T-cell (primary cell): ENCODE measurements at places on chromosomes 1 and 21. TPM values are rescaled to one million over a fixed set of nuclear protein-coding genes. Genes with fewer than 3 reads are reported as not detected.

The LCE2C gene
- not detected for total RNA-seq

The VSIG8 gene
- total RNA-seq, result not detected

The MMEL1 gene
- 1.0 TPM for total RNA-seq

The LEFTY1 gene
- total RNA-seq, result 0.63 TPM

The PCBP3 gene
- 2.8 TPM for total RNA-seq

DNA sequence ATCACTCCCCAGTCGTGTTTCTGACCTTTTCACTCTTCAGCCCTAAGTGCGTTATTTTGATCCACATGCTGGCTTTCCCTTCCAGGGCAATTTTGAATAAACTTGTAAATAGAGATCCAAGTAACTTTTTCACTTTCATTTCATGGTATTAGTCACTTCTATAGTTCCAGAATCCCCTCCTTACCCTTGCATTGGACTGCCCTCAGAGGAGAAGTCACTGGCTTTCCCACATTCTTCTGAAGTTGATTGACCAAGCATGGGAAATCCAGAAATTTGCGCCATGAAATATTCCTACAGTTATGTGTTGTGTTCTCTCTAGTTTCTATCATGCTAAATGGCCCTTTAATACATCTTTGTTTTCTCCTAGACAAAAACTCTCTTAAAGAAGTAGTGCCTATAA lies 177.3 kb upstream of the GORAB start:
- no peaks in the 10 kb centered on the region for H3K36me3 ChIP-seq
- no peaks in the 10 kb centered on the region for H3K4me1 ChIP-seq
- no peaks in the 10 kb centered on the region for H3K27me3 ChIP-seq
- H3K27ac ChIP-seq, result no peak overlapping the region
- DNase-seq, result no peak

- no peak for DNase-seq
- H3K27me3 ChIP-seq, result no peaks in the 10 kb centered on the region
- no peak overlapping the region for H3K27ac ChIP-seq
- no peaks in the 10 kb centered on the region for H3K36me3 ChIP-seq
- no peak overlapping the region for H3K4me3 ChIP-seq
These were observed 20.9 kb downstream of the BATF3 start for GRCh38 chr1:212678456-212679410.

- H3K4me3 ChIP-seq, result no peak overlapping the region
- H3K27me3 ChIP-seq, result no peaks in the 10 kb centered on the region
- H3K27ac ChIP-seq, result no peak overlapping the region
- H3K36me3 ChIP-seq, result no peaks in the 10 kb centered on the region
- H3K4me1 ChIP-seq, result no peaks in the 10 kb centered on the region
These were observed 122.2 kb upstream of the TMEM51 start for GRCh38 chr1:15031251-15031933.

- no peaks in the 10 kb centered on the region for H3K36me3 ChIP-seq
- no peaks in the 10 kb centered on the region for H3K27me3 ChIP-seq
- no peak overlapping the region for H3K4me3 ChIP-seq
- DNase-seq, result no peak
- no peaks in the 10 kb centered on the region for H3K4me1 ChIP-seq
- no peak overlapping the region for H3K27ac ChIP-seq
These were observed 274.9 kb upstream of the ADGRL4 start for GRCh38 chr1:79281442-79281841.

- no peak for DNase-seq
- no peaks in the 10 kb centered on the region for H3K4me1 ChIP-seq
- no peaks in the 10 kb centered on the region for H3K27me3 ChIP-seq
- peak overlapping the region; percentile 28 for H3K4me3 ChIP-seq
- H3K27ac ChIP-seq, result no peak overlapping the region
These were observed 37.3 kb downstream of the OBSCN start for GRCh38 chr1:228245111-228245510.

DNA sequence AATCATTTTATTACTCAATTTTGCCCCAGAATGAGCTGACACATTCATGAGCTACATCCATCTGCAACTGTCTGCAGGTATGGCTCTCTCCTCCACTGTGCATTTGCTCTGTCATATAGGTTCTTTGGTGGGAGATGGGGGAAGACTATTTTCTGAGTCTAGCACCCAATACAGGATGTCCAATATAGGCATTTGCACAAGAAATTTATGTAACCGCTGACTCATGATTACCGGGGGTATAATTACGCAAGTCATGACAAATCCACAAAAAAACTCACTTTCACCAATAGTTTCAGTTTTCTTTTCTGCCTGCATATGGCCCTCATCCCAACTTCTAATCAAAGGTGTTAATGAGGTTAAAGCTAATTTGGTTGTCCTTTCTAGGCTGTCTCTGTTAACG lies 17.5 kb upstream of the VSIG8 start:
- peaks cover 6% of the 10 kb centered on the region for H3K4me1 ChIP-seq
- DNase-seq, result no peak
- H3K36me3 ChIP-seq, result no peaks in the 10 kb centered on the region
- H3K27ac ChIP-seq, result no peak overlapping the region
- no peaks in the 10 kb centered on the region for H3K27me3 ChIP-seq

GRCh38 chr1:26890467-26890796 lies 349 bp upstream of the GPN2 start:
- H3K36me3 ChIP-seq, result peaks cover 57% of the 10 kb centered on the region
- no peaks in the 10 kb centered on the region for H3K27me3 ChIP-seq
- peak overlapping the region; percentile 89 for H3K27ac ChIP-seq
- DNase-seq, result no peak
- peaks cover 28% of the 10 kb centered on the region for H3K4me1 ChIP-seq

DNA sequence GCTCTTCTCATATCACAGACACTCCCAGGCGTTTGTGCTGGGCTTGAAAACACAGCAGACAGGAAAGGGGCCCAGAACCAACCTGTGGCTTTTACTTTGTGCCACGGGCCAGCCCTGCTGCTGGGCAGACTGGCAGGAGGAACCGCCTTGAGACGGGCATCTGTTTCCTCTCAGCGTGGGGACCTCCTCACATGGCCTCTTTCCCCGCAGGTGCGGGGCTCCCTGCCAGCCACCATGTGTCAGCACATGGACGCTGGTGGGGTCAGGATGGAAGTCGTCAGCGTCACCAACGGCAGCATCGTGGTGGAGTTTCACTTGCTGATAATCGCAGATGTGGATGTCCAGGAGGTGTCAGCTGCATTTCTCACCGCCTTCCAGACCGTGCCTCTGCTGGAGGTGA lies 47.8 kb downstream of the UMODL1 start:
- no peak for DNase-seq
- no peaks in the 10 kb centered on the region for H3K36me3 ChIP-seq
- H3K4me3 ChIP-seq, result no peak overlapping the region
- peaks cover 81% of the 10 kb centered on the region for H3K27me3 ChIP-seq
- H3K4me1 ChIP-seq, result peaks cover 16% of the 10 kb centered on the region
- H3K27ac ChIP-seq, result no peak overlapping the region

GRCh38 chr1:32870615-32871363 lies at the start of gene FNDC5:
TSS of gene FNDC5 (minus strand) at chr1:32870912.
- no peaks in the 10 kb centered on the region for H3K4me1 ChIP-seq
- peaks cover 60% of the 10 kb centered on the region for H3K27me3 ChIP-seq
- no peak within 1 kb of the TSS for H3K27ac ChIP-seq
- DNase-seq, result no peak
